ENCODE measurements at places on chromosomes 7 and 10.

GRCh38 chr10:119441921-119442757, 100.4 kb downstream of the RGS10 start:
- no peak for DNase-seq

- DNase-seq = no peak
Measured at GRCh38 chr10:121158988-121159579, 307.9 kb downstream of the WDR11 start.

- no peak for DNase-seq
Measured at GRCh38 chr7:72099784-72100183, 312.4 kb downstream of the CALN1 start.

- DNase-seq = no peak
Measured at GRCh38 chr7:24555184-24555583, 18.1 kb upstream of the PALS2 start.

DNA sequence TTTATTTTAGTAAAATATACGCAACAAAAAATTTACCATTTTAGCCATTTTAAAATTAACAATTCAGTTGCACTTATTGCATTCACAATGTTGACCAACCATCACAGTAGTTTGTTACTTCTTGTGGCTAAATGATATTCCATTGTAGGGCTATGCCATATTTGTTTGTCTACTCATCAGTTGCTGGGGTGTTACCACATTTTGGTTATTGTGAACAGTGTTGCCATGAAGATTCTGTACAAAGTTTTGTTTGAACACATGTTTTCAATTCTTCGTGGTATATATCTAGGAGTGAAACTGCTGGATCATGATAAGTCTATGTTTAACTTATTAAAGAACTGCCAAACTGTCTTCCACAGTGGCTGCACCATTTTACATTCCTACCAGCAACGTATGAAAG, 46.3 kb upstream of the ZNF365 start:
- DNase-seq = no peak

DNA sequence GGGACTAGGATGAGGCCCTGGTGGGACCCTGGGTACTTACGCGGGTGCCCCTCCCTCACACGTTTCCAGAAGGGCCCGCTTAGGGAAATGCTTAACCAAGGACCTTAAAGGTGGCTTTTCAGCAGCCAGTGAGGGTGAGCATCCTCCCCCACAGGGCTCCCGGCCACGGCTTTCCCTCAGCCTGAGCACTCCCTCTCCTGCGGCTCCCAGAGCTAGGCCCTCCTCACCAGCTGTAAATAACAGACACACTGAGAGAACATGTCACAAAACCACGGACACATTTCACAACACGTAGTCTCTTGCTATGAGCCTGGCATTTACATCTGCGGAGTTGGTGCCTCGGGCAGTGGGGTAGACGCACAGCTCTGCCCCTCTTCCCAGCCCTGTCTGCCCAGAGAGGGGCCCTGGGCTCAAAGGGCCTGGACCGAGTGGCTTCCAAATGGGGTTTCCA, 25.2 kb downstream of the GRID1 start:
- no peak for DNase-seq
